ENCODE measurements at places on chromosomes 13 and 19. TPM values are rescaled to one million over a fixed set of nuclear protein-coding genes. Genes with fewer than 3 reads are reported as not detected.

- H3K4me1 ChIP-seq: no peaks in the 10 kb centered on the region
- DNase-seq: no peak
- H3K27ac ChIP-seq: no peak overlapping the region
- no peaks in the 10 kb centered on the region for H3K27me3 ChIP-seq
Observed at GRCh38 chr13:113066142-113066455, 39.5 kb upstream of the F7 start.

The VSTM2B gene
- polyA plus RNA-seq: 0.50 TPM

The EFNA2 gene
- 0.61 TPM for polyA plus RNA-seq

DNA sequence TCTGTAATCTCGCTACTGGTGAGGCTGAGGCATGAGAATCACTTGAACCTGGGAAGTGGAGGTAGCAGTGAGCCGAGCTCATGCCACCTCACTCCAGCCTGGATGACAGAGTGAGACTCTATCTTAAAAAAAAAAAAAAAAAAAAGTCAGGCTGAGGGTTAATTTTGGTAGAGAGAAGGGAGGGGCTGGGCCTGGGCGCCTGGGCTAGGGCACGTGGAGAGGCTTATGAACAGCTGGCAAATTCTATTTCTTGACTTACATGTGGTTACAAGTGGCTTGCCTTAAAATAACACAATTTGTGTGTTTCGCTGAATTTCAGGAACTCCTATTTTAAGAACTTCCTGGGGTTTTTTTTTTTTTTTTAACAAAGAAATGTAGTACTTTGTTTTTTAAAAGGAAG, 47.6 kb upstream of the MAP3K10 start:
- no peaks in the 10 kb centered on the region for H3K36me3 ChIP-seq
- DNase-seq: no peak
- H3K27ac ChIP-seq: no peak overlapping the region
- no peak overlapping the region for H3K4me3 ChIP-seq

The OR1M1 gene
- polyA plus RNA-seq: not detected

GRCh38 chr19:1456121-1456900, 6.4 kb downstream of the APC2 start:
- H3K4me1 ChIP-seq: peaks cover 22% of the 10 kb centered on the region
- no peak overlapping the region for H3K4me3 ChIP-seq
- H3K27ac ChIP-seq: no peak overlapping the region
- no peak for DNase-seq
